ENCODE measurements at places on chromosomes 13 and 19.

GRCh38 chr19:49855676-49856573, 5.0 kb downstream of the PTOV1 start:
- DNase-seq, result no peak

DNA sequence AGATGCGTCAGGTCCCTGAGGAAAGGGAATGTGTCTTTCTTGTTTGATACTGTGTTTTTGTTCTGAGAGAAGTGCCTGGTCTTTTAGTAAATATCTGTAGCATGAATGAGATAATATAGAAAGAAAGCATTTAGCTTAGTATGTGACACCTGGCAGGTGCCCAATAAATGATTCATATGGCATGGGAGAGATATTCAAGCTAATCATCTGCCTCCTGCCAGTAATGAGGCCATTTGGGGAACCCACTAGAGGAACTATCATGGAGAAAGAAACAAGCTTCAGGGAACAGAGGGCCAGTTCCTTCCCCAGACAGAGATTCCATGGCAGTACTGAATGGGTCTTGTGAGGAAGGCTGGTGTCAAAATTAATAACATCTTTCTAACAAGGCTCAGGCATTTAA, 603.9 kb downstream of the DCT start:
- DNase-seq, result no peak

- peak; percentile 56 for DNase-seq
Measured at GRCh38 chr19:4358709-4359626, 15.6 kb downstream of the MPND start.

DNA sequence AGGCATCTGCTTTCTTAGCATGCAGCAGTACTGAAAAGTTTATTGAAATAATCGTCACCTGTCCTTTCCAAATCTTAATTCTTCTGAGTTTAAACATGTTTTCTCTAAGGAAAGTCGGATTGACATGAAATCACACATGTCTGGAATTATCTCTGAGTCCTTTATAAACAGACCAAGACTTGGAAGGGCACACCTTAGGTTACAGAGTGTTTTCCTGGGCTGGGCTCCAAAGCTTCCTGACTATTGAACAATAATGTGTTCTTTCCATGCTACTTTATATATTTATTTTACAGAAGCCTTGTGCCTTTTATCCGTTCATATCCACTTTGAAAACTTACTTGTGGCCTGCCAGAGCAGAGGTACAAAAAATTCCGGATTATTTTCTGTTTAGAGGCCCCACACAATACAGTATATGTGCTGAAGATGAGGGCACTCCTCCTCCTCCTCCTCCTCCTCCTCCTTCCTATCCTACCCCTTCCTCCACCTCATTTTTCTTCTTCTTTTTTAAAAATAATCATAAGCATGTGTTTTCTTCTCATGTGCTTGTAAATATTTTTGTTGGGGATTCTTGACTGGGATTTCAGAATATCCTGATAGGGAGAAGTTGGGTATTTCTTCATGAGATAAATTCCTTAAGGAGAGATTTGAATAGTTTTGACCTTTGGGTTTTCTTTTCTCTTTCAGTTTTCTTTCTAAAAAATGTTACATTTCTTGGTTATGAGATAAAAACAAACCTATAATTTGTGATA, 52.3 kb downstream of the LRCH1 start:
- no peak for DNase-seq

DNA sequence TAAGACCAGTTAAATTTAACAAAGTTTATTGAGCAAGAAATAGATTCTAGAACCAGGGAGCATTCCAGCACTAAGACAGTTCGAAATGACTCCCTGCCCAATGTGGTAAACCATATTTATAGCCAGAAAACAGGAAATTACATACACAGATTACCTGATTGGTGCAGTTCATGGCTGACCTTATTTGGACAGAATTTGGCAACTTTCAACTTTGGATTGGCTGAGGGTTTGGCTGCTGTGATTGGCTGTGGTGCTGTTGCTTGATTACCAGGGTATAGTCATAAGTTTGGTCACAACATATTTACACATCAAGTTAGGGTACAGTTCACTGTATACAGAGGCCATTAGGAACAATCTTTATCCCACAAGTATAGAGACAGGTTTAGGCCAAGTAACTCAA, 984.8 kb upstream of the MIR17HG start:
- no peak for DNase-seq

DNA sequence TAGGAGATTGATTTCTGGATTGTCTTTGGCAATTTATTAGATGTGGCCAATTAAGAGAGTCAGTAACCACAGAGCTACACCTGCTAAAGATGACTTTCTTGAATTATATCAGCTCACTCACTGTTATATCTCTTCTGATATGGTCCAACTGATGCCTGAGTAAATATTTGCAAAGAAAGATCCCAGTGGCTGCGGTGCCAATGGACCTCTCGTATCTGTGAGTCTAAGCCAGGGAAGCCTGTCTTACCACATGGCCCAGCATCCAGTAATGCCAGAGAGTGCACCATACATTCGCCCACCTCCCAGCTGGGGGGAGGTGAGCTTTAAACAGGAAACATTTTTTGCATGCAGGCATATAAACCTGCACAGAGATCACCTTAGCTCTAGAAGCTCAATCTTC, 82.7 kb upstream of the SLC15A1 start:
- no peak for DNase-seq

DNA sequence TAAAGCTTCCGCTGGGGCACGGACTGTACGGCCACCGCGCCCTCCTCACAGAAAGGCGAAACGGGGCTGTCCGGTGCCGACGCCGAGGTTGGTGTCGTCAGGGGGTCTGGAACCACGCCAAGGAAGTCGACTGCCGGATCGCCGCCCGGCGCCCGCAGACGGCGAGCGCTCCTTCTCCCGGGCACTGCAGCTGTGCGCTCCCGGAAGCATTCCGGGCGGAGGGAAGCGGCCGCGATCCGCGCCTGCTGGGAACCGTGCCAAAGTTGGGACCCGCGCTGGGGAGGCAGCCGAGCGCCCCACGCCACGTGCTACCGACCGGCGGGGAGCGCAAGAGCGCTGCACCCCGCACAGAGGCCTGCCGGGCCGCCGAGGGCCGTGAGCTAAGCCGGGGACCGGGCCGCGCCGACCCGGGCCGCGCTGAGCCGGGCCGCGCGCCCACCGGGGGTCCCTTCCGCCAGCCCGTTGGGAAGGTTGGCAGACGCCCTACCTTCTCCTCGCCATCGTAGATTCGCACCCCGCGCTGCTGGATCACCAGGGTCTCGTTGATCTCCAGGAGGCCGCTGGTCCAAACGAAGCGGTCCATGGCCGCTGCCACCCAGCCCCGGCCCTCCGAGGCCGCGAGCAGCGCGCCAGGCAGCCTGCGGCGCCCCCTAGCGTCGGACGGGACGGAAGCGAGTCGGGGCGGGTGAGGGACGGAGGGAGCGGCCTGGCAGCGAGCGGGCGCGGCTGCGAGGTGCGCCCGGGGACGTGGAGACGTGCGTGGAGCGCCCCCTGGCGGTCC, at the start of gene VPS36:
VPS36 (minus strand) TSS at position 623 of the 781 bp plus-strand sequence; CDS start at position 583, 40 bp downstream.
- peak; percentile 99 for DNase-seq

- no peak for DNase-seq
Measured at GRCh38 chr19:47315125-47315821, 5.6 kb downstream of the C5AR1 start.

All from activated CD8-positive, alpha-beta memory T cell treated with anti-CD3 and anti-CD28 coated beads for 24 hours (primary cell).